ENCODE measurements at places on chromosomes 6 and 20.

DNA sequence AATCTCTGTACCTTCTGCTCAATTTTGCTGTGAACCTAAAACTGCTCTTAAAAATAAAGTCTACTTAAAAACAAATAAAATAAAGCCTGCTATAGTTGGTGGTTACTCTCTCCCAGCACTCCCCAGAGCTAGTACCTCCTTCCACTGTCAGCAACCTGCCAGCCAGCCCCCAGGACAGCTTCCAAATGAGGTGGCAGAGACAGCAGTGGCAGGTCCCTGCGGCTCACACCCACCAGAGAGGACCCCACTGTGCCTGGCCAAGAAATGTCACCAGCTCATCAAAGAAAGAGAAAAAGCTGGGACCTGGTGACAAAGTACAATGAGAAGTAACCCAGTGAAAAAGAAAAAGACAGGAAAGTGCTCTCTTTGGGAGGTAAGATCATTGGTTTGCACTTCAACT is 15.2 kb downstream of the APMAP start:
- no peak for DNase-seq

GRCh38 chr20:57263801-57264792 is 2.3 kb downstream of the BMP7 start:
- no peak for DNase-seq

DNA sequence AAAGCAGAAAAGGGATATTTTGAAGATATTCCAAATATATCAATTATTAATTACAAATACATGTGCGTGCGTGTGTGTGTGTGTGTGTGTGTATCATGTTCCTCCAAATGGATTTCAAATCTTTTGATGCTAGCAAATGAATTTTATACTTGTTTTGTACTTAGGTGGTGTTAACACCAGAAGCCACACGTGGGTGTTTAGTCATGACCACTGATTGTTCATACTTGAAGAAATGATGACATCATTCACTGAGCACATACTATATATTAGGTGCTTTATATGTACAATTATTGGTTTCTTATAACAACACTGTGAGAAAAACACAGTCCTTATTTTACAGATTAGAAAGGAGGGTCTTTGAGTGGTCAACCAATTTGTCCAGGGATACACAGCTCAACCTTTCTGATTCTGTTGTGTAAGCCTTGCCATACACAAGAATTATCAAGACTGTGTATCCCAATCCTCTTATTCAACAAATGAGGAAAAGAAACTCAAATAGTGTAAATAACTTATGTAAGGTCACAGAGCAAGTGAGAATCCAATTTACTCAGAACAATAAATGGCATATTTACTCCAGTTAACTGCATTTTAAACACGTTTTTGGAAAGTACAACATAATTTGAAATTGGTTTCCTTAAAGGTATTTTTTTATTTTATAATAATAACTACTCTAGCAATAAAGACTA is 88.5 kb downstream of the BCAS1 start:
- DNase-seq, result no peak

DNA sequence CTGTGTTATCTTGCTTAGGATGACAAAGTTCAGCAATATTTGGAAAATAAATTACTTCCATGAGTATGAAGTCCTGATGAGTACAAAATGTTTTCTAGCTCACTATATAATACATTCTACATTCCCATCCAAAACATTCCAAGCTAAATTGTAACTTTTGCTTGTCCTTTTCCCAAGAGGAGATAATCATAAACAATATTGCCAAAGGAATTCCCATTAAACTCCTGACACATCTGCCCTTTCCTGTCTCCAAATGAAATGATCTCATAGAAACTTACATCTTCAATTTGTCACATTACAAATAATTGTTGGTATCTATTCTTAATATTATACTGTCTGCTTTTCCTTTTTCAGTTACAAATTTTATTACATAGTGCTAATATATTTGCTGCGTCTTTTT is 20.4 kb upstream of the SENP6 start:
- DNase-seq, result no peak

DNA sequence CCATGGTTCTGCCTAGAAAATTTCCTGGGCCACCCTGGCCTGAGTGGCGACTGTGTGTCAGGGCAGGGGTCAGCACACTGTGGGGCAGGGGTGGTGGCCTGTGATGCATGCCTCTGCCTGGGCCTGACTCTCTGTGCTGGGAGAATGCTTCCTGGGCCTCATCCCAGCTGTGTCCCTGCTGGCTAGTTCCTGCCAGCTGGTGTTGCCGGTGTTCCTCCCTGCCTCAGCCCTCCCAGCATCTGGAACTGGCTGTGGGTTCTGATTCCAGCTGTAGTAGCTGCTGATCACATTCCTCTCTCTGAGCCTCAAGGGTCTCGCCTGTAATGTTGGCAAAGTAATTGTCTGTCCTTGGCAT is 101.5 kb downstream of the SYCP2 start:
- DNase-seq, result no peak

DNA sequence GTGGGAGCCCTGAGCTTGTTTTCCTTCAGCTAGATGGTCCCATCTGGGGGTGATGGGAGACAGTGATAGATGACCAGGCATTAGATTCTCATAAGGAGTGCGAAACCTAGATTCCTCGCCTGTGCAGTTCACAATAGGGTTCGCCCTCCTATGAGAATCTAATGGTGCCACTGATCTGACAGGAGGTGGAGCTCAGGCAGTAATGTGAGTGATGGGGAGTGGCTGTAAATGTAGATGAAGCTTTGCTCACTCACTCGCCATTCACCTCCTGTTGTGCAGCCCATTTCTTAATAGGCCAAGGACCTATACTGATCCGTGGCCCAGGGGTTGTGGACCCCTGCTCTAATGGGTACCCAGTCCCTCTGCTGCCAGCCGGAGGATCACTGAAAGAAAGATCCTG is 20.7 kb upstream of the KCNB1 start:
- DNase-seq, result no peak

- peak; percentile 61 for DNase-seq
These were observed 25.2 kb downstream of the TNFAIP3 start for GRCh38 chr6:137892271-137892708.

GRCh38 chr6:111329882-111330633 is 153.0 kb downstream of the REV3L start:
- DNase-seq, result no peak

DNA sequence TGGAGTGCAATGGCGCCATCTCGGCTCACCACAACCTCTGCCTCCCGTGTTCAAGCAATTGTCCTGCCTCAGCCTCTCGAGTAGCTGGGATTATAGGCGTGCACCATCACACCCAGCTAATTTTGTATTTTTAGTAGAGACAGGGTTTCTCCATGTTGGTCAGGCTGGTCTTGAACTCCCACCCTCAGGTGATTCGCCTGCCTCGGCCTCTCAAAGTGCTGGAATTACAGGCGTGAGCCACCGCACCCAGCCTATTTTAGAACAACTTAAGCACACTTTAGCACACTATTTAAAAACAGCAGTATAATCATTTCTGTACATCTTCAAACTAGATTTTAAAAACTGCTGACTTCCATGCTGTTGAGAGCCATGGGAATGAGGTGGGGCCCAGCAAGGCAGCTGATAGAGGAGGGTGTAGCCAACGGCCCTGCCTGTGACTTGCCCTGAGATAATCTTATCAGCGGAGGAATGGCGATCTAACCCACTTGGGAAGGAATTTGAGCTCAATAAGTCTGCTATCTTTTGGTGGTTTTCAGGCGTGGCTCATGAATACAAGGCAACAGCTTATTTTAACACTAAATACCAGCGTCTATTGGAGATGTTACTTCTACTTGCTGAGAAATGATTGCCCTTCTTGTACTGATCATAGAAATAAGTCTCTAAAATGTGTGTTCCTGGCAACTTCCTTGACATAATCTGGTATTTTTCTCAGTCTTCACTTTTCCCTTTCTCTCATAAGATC is 12.1 kb downstream of the ZDHHC14 start:
- no peak for DNase-seq

GRCh38 chr20:6632187-6632586 is 135.3 kb upstream of the BMP2 start:
- DNase-seq, result no peak

GRCh38 chr6:56382416-56382940 is 135.1 kb upstream of the COL21A1 start:
- no peak for DNase-seq

GRCh38 chr6:107536180-107536961 is 46.5 kb downstream of the SOBP start:
- no peak for DNase-seq

- no peak for DNase-seq
These were observed 91.9 kb downstream of the PREP start for GRCh38 chr6:105310947-105311346.

Data from skeletal muscle cell (primary cell).